ENCODE measurements at places on chromosomes 1 and 21. TPM values are rescaled to one million over a fixed set of nuclear protein-coding genes. Genes with fewer than 3 reads are reported as not detected.
A peak's percentile ranks its signal among the peaks of the same experiment; 100 is the strongest.

Gene CDC20
- 18.7 TPM for total RNA-seq

Gene S100A7A
- not detected for total RNA-seq

DNA sequence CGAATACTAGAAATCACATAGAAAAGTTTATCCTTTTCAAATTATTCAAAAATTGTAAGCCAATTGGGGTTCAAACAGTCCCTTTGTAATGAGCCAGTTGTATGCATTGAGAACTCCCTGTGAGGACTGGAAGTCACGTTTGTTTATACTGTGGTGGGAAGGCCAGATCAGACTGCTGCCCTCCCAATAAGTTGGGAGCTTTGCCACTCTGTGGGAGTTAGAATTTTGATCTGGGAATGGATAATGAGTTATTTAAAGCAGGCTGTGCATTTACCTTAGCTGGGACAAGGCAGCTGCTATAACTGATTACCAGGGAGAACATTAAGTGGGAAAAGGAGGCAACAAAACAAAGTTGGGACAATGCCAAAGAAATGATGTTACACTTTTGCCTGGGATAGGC lies 178.8 kb downstream of the SDCCAG8 start:
- H3K27me3 ChIP-seq: no peaks in the 10 kb centered on the region
- H3K4me3 ChIP-seq: no peak overlapping the region
- H3K27ac ChIP-seq: no peak overlapping the region
- H3K4me1 ChIP-seq: peaks cover 2% of the 10 kb centered on the region
- H3K36me3 ChIP-seq: peaks cover 18% of the 10 kb centered on the region

- no peak overlapping the region for H3K27ac ChIP-seq
- no peaks in the 10 kb centered on the region for H3K36me3 ChIP-seq
- DNase-seq: no peak
- H3K27me3 ChIP-seq: peaks cover 64% of the 10 kb centered on the region
Measured at GRCh38 chr1:101308935-101309333, 72.1 kb downstream of the S1PR1 start.

DNA sequence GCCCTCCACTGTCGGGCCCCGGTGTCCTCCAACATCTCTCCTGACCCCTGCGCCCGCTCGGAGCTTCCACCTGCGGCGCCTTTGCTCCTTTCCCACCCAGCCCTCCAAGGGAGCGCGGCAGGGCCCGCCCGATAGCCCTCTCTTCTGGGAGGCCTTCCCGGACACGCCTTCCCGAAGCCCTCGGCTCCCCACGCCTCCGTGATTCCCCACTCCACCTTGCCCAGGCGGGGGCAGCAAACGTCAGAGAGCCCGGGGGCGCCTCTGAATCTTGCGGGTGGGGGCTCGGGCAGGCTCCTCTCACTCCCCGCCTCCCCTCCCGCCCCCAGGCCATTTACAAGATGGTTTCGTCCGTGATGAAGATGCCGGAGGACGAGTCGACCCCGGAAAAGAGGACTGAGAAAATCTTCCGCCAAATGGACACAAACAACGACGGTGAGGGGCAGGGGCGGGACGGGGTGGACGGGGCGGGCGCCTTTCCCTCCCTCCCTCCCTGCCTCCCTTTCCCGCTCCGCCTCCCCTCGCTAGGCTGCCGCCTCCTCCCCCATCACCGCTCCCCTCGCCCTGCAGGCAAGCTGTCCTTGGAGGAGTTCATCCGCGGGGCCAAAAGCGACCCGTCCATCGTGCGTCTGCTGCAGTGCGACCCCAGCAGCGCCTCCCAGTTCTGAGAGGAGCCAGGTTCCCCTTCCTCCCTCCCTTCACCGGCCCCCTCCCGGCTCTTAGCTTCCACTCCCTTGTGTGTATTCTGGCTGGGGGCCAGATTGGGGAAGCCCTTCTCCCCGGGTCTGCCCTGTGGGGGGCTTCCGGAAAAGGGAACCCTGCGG lies 7.1 kb downstream of the HPCA start:
- H3K4me1 ChIP-seq: peaks cover 13% of the 10 kb centered on the region
- peak overlapping the region; percentile 73 for H3K4me3 ChIP-seq

DNA sequence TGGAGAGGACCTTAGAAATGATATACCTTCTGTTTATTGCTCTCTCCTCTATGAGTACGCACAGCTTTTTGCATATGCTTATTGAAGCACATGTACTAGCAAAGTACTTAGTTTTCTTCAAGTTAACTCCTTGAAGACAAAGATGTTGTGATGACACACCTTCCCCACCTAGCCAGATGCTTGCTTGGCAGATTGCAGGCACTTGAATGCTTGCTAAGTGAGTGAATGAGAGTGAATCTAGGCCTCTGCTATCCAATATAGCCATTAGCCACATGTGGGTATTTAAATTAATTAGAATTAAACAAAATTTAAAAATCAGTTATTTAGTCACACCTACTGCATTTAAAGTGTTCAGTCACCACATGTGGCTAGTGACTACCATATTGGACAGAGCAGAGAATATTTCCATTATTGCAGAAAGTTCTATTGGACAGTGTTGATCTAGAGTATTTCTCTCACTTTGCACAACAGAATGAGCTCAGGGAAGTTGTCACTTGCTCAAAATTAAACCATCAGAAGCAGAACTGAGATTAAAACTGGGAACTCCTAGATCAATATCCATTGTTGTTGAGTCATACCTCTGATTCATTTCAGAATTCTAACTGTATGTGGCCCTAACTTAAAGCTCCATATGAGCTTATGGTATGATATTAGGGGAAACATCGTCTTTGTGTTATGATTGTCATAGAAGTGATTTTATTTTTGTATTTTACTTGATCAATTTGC lies 8.6 kb upstream of the EEIG2 start:
- peaks cover 35% of the 10 kb centered on the region for H3K27me3 ChIP-seq
- H3K4me3 ChIP-seq: no peak overlapping the region
- no peak overlapping the region for H3K27ac ChIP-seq
- H3K36me3 ChIP-seq: no peaks in the 10 kb centered on the region
- DNase-seq: no peak
